Gastrocnemius medialis (tissue), 4 donors: ENCODE measurements at places on chromosomes 7 and 10.

- DNase-seq: no peak
Observed at GRCh38 chr7:50921114-50921813, 138.6 kb upstream of the GRB10 start.

DNA sequence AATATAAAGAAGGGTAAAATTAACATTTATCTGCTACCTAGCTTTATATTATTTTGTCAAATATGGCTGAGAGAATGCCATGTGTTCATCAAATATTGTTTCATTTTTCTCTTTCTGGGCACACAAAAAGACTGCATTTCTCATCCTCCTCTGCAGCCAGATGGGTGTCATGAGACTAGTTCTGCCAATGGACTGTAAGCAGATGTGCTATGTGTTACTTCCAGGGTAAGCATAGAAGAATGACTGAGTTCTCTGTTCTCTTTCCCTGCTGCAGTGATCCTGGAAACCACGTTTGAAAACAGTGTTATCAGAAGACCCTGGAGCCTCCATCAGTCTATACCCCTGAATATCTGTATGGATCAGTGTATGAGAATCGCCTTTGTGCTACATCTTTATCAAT lies 24.1 kb upstream of the SLK start:
- DNase-seq: no peak

DNA sequence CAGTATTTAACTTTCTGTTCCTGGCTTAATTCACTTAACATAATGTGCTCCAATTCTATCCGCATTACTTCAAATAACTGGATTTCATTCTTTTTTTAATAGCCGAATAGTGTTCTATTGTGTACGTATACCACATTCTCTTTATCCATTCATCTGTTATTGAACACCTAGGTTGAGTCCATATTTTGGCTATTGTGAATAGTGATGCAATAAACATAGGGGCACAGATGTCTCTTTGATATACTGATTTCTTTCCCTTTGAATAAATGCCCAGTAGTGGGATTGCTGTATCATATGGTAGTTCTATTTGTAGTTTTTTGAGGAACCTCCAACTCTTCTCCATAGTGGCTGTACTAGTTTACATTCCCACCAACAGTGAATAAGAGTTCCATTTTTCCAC lies 25.5 kb upstream of the TSPAN33 start:
- no peak for DNase-seq

DNA sequence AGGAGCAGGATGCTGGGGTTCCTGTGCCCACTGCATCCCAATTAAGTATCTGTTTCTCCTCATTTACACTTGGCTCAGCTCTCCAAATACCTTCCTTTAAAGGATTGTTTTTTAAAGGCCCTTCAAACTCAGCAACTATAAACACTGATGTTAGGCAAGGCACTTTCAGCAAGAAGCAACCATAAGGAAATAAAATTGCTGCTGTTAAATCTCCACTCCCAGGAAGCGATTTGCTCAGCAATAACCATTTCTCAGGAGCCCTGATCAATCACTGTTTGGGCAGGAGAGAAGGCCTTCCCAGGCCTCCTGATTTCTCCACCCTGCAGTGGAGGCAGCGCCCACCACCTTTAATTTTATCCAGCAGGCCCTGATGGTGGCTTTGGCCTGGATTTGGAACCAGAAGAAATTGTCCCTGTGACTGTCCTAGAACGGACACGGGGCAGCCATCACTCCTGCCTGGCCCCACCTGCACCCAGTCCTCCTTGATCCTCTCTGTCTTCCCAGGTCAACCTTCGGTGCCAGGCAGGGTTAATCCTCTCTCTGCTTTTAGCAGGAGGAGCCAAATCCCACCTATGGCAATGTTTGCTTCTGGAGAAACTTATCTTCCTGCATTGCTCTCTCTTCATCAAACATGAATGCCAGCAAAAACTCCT lies 199.8 kb downstream of the PLXNA4 start:
- no peak for DNase-seq

DNA sequence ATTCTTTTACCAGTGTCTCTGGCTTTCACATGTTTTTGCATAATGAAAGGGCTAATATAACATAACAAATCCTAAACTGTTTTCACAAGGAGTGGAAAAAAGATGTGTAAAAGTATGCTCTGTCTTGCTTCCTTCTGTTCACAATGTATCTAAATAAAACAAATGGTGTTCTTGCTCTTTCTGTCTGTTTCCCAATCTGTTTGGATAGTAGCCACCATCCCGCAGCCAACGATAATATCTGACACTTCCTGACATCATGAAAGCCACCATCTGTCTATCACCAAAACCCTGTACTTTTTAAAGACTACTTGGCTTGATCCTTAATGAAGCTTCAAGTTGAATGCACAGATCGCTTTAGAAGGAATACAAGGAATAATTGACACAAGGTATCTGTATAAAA lies 246.2 kb downstream of the ETV1 start:
- no peak for DNase-seq

- DNase-seq: no peak
Observed at GRCh38 chr7:102897856-102898531, 14.8 kb upstream of the LRRC17 start.

- DNase-seq: no peak
Observed at GRCh38 chr10:61994405-61995219, 93.1 kb downstream of the ARID5B start.

DNA sequence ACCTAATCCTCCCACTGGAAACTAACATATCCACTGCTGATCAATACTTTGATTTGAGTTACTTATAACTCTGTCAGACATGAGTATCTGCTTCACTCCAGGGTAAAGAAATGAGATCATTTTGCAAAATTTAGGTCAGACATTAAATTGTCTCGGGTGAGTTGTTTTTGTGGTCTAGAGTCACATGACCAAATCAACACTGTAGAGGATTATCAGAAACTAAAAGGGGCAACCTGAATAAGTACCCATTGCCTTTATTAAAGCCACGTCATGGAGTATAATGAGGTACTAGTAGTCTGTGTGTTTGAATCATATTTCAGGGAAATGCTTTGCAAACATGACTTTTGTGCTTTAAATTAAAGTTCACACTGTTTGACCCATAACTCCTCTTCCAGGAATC lies 107.7 kb upstream of the ADO start:
- no peak for DNase-seq

DNA sequence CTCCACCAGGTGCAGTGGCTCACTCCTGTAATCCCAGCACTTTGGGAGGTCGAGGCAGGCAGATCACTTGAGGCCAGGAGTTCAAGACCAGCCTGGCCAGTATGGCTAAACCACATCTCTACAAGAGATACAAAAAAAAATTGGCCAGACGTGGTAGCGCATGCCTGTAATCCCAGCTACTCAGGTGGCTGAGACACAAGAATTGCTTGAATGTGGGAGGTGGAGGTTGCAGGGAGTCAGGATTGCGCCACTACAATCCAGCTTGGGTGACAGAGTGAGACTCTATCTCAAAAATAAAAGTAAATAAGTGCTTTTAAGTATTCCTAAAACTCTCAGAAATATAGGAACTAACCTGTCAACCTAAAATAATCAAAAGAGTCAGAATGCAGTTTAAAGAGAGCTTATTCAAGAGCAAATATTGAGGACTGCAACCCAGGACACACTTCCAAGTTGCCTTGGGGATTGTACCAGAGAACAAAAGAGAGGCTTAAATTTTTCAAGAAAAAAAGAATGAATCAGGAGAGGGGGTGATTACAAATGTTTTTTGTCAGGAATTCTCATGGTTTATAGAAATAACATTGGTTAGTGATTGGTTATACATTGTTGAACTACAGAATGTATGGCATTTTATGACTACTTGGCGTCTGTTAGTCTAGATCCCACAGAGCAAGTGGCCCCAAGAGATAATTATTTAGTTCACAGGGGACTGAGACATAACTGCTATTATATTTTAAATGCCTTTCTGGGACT lies 33.2 kb upstream of the PPP1R9A start:
- no peak for DNase-seq

- no peak for DNase-seq
Observed at GRCh38 chr10:94061026-94061425, 67.3 kb downstream of the PLCE1 start.

- no peak for DNase-seq
Observed at GRCh38 chr7:36852931-36853330, 128.6 kb upstream of the AOAH start.

DNA sequence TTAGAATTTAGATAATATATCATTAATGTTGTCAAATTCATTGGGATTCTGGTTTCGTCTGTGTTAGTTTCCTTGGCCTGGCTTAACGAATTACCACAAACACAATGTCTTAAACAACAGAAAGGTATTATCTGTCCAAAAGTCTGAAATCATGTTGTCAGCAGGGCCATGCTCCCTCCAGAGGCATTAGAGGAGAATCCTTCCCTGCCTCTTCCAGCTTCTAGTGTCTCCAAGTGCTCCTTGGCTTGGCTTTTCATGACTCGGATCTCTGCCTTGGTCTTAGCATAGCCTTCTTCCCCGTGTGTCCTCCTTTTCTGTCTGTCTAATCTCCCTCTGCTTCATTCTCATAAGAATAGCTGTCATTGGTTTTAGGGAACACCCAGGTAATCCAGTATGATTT lies 482.5 kb downstream of the SEMA3D start:
- DNase-seq: no peak

DNA sequence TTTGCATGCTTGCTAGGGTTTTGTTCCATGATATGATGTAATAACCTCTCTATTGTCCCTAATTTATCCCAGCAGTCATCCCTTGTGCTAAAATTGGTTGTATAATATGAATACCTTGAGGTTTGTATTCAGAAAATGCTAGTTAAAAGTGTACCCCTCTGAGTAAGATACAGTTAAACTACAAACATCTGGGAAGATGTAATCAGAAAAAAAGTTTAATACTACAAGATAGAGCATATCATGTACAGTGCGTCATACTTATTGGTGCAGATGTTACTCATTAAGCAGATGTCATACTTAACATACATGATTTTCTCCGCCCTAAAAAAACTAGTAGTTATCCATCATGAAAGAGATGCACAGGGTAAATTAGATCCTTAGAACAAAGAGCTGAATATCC lies 336.1 kb upstream of the KCND2 start:
- no peak for DNase-seq

DNA sequence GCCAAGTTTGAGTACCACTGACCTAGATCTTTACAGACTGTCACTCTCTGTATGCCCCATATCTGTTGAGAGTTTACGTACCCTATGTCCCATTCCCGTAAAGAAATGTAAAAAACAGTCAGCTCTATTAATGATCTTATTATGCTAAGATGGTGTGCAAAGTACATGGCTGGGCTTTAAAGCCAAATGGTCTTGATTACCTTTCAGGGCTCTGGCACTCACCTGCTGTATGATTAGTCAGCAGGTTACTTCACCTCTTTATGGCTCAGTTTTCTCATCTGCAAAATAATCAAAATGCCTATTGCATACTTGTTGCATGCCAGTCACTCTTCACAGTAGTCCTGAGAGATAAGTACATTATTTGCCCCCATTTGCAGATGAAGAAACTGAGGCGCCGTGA lies 54.2 kb downstream of the LHFPL3 start:
- no peak for DNase-seq

DNA sequence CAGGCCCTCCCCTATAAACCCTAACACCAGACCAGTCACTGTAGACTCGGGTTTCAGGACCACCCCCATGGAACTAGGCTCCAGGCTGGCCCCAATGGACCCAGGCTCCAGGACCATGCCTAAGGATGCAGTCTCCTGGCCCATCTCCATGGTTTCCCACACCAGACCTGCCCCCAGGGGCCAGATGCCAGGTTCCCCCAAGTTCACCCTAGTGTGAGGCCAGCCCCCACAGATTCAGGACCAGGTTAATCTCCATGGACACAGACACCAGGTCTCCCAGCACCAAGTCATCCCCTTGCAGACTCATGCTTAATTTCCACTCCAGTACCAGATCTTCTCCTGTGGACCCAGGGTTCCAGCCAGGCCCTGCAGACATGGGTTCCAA lies 103.8 kb upstream of the LANCL2 start:
- DNase-seq: no peak

DNA sequence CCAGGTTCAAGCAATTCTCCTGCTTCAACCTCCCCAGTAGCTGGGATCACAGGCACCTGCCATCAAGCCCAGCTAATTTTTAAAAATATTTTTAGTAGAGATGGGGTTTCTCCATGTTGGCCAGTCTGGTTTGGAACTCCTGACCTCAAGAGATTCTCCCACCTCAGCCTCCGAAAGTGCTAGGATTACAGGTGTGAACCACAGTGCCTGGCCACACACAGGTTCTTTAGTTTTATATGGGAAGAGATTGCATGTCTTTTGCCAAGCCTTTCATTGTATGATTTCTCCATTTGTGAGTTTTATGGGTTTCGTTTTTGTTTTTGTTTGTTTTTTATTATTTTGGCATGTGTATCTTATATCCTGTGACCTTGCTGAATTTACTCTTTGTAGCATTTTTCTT lies 40.9 kb downstream of the C1GALT1 start:
- no peak for DNase-seq

DNA sequence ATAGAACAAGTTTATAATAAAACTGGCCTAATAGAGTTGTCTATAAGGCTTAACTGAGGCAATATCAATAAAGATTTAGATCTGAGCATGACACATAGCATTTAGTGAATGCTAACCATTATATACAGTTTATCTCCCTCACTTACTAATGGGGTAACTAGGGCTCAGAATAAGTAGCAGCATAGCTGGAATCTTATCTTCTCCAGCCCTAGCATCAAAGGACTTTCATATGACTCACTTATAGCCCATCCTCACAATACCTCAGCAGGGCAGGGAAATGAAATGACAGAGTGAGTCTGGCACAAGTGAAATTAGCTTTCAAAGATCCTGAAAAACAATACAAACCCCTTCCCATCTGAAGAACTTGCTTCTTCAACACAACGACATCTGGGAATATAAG lies 362.9 kb downstream of the KIF20B start:
- DNase-seq: no peak

GRCh38 chr10:47190301-47190700 lies 109.7 kb upstream of the GDF10 start:
- no peak for DNase-seq

- DNase-seq: no peak
Observed at GRCh38 chr10:99779335-99779734, 3.1 kb upstream of the ABCC2 start.

DNA sequence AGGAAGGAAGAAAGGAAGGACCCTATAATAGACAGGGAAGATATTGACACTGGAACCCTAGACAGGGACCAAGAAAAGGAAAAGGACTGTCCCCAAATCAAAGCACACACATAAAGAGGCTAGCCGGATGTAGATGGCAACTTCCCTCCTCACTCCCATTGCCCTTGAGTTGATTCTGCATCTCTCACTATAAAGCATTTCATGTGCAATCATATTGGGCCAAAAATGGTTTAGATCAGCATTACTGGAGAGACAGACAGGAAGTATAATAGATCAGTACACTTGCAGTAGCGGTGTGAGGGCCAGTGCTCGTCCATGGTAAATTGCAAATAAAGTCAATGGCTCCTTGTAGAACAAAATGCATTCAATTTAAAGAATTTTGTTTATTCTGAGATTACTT lies 8.4 kb downstream of the IFIT3 start:
- DNase-seq: no peak

- DNase-seq: no peak
Observed at GRCh38 chr7:94146408-94146807, 142.3 kb upstream of the BET1 start.

- DNase-seq: no peak
Observed at GRCh38 chr10:70864935-70865334, 23.4 kb downstream of the PCBD1 start.
